Fibroblast of skin of left quadriceps (primary cell): ENCODE measurements at places on chromosomes 16 and 17.

DNA sequence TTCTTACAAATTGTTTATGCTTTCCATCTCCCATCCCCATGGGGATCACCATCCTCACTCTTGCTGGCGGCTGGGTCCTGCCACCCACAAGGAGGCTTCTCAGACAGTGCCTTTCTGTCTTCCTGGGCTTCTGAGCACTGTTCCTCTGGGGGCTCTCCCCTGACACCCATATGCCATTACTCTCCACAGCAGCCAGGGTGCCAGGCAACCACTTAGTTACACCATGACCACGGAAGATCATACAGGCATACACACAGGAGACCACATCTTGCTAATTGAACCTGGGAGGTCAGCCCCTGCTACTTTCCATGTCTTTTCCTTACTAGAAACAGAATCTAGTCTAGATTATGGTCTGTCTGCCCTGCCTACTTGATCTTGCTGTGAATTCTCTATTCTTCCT is 27.7 kb upstream of the HS3ST2 start:
- no peak for DNase-seq

GRCh38 chr16:50539053-50539695 is 9.0 kb upstream of the NKD1 start:
- no peak for DNase-seq

GRCh38 chr17:51890710-51891109 is 267.8 kb downstream of the CA10 start:
- no peak for DNase-seq

DNA sequence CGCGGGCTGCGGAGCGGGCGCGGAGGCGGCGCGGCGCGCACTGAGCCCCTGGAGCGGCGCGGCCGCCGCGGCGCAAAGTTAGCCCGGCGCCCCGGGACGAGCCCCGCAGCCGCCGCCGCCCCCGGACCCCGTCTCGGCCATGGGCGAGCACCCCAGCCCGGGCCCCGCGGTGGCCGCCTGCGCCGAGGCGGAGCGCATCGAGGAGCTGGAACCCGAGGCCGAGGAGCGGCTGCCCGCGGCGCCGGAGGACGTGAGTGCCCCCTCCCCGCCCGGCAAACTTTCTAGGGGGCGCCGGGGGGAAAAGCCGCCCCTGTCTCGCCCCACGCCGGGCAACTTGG is 388 bp downstream of the RHBDL3 start:
- no peak for DNase-seq

DNA sequence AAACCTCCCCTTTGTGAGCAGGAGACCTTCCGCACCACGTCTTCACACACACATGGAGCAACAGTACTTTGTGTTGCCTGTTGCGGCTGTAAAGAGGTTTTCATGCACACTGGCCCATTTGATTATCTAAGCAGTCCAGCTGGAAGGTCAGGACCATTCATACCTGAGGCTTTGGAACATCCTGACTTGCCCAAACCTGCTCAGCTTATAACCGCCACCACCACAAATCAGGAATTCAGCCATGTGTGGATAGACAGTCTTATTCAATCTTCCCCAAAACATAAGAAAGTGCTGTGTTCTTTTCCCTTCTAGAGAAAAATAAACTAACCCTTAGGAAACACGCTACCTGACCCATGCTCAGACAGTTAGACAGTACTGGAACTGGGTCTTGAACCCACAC is 81.6 kb upstream of the XYLT1 start:
- no peak for DNase-seq

DNA sequence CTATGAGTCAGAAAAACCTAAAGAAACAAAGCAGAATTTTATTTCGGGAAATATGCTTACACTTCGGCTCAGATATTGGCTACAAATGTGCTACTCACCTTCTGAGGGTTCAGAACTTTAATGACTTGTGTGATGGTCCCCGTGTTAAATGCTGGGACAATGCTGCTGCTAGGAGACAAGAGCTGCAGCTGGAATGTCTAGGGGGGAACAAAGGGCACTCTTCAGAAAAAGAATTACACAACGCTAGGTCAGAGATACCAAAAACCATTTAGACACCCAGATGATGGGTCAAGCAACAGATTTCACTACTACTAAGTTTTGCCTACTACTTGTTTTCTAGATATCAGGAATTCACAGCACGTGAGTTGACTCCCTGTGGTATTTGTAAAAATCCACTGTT is 10.0 kb upstream of the PHLPP2 start:
- DNase-seq = no peak
